Stimulated activated CD4-positive, alpha-beta T cell treated with anti-CD3 and anti-CD28 coated beads, Interleukin-1b, Interleukin-23, amount 100 ng/mL, for 24 hours (primary cell): ENCODE measurements at places on chromosomes 5 and 9.

DNA sequence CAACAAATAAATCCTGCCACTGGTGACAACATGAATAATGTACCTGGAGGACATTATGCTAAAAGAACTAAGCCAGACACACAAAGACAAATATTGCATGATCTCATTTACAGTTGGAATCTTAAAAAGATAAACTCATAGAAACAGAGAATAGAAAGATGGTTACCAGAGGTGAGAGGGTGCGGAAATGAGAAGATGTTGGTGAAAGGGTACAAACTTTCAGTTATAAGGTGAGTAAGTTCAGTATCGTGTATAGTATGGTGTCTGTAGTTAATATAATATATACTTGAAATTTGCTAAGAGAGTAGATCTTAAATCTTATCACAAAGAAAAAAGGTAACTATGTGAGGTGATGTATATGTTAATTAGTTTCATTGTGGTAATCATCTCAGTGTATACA, 63.3 kb downstream of the PRRC1 start:
- DNase-seq, result no peak

- no peak for DNase-seq
Measured at GRCh38 chr5:11038772-11039171, 277.7 kb upstream of the DAP start.

- no peak for DNase-seq
Measured at GRCh38 chr9:138097501-138097991, 220.0 kb downstream of the CACNA1B start.

- DNase-seq, result no peak
Measured at GRCh38 chr5:179161901-179162300, 101.7 kb downstream of the ZNF354C start.
